ENCODE measurements at places on chromosomes 7 and 10.

DNA sequence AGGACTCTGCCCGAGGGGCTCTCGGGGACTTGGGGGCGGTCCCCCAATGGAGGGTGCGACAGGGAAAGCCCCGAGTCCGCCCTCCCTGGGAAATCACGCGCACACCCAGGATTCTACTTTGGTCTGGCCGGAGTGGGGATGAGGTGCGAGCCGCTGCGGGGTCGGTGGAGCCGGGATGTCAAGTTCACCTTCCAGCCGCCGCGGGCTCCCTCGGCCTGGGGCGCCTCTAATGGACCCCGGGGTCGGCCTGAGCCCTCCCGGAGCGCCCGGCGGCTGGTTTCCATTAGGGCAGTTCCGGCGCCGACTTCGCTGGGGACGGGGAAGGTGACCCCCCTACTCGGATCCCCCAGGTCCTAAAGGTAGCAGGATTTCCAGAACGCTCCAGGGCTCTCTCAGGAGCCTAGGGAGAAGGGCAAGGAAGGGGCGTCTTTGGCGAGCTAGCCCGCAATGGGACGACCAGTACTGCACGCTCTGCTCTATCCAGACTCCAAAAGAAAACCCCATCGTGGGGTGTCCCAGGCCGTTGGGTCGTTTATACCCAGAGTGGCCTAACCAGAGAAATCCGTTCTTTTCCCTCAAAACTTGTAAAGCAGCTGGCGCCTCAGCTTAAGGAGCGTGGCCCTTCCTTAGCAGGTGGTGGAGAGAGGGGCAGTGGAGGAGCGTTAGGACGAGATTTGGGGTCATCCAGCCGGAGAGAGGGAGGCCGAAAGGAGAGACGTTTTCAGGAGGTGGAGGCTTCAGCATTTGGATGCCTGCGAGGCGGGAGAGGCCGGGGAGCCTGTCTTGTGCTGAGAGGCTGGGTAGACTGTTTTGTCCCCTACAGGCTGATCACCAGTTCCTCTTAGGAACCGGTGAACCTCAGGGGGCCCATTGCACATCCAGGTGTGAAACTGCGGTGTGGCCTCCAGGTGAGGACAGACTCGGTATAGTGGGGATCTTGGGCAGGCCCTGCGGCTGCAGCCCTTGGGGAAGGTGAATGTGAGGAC lies 860 bp upstream of the WDR86 start:
- DNase-seq = peak; percentile 68

GRCh38 chr10:14040787-14041631 lies 289.7 kb downstream of the FRMD4A start:
- DNase-seq = no peak

DNA sequence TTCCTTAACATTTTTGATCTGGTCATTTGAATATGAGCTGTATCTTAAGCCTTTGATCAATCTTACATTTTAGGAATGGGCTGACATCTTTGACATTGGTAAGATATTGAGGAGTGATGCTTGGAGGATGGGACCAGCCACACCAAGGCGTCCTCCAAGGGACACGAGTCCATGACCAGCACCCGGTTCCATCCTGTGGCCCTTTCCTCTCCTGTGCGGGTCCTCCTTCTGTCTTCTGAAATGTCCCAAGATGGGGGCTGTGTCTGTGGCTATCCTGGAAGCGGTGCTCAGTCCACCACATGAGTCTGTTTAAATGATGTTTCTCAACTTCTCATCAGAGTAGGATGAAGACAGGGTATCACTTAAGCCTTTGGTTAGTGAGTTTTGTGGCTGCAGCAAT lies 67.3 kb upstream of the SHH start:
- no peak for DNase-seq

DNA sequence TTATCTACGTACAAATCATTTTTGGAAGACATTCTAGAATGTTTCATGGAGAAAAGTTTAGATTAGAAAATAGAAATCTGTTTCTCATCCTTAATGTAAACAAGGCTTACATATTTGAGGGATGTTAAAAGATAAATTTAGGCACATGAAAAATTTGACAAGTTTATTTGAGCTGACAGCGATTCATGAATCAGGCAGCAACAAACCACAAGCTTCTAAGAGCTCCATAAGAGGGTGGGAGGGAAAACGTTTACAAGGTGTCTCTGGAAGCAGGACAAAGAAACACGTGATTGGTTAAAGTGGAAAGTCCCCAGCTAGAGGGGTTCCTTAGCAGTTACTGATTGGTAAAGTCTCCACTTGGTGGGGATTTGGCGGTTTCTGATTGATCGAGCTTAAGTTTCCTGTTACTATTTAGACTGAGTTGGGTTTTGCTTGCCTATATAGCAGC lies 228.9 kb upstream of the PITRM1 start:
- no peak for DNase-seq

DNA sequence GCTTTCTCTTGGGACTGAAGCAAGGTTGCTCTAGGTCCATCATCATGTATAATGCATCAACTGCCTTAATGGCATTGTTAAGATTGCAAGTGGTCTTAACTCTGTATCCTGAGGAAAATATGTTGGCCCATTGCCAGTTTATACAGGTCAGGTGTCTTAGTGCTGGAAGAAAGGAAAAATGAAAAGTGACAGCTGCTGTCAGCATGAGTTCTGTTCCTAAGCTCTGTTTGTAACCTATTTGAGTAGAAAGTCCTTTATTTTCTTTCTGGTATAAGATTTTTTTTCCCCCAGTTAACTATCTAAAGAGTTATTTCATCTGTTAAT lies 127.2 kb downstream of the SRI start:
- DNase-seq = no peak

DNA sequence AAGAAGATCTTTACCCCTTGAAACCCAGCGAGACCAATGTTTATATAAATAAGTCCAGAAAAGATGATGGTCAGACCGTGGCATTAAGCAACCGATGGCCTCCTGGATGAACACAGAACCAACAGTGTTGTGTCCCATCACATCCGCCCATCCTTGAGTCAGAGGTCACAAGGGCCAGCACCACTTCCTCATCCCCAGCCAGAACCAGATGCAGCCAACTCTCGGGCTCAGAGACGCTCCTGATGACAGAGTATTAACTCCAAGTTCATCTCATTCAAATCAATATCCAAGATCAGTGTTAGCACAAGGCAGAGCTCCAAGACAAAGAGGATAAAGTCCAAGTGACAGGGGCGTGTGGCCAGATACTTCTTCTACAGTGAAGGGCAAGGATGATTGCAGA lies 63.5 kb downstream of the FAM53B start:
- DNase-seq = no peak

DNA sequence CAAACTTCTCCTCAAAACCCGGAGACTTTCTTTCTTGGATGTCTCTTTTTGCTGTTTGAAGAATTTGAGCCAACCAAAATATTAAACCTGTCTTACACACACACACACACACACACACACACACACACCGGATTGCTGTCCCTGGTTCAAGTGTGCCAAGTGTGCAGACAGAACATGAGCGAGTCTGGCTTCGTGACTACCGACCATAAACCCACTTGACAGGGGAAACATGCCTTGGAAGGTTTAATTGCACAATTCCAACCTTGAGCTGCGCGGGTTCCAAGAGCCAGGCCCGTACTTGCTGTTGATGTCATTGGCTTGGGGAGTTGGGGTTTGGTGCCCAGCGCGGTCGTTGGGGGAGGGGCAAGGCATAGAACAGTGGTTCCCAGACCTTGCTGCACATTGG lies 1.7 kb downstream of the EGFR start:
- no peak for DNase-seq

- no peak for DNase-seq
These were observed 15.9 kb downstream of the BZW2 start for GRCh38 chr7:16661924-16662323.

- no peak for DNase-seq
These were observed 33.6 kb downstream of the RHEB start for GRCh38 chr7:151486074-151486473.

DNA sequence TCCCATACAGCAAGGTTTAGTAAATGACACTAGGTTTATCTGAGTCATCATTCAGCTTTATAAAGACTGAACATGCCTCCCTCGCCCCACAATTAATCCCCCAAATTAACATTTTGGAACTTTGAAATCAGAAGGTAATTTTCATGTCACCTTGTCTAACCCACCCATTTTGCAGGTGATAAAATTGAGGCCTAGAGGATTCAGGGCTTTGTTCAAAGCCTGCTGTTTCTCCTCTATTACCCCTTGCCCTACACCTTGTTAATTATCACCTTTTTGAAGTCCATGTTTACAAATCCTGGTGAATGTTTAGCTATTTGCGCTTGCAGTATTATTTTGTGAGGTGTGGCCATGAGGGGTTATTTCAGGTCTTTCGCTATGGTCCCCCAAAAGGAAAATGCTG lies 120.5 kb downstream of the RTKN2 start:
- no peak for DNase-seq

- no peak for DNase-seq
These were observed 133.9 kb downstream of the PRPF18 start for GRCh38 chr10:13720699-13721098.

- DNase-seq = no peak
These were observed 242.0 kb downstream of the AUTS2 start for GRCh38 chr7:69840248-69840647.

GRCh38 chr7:110786328-110786965 lies 304.5 kb upstream of the LRRN3 start:
- no peak for DNase-seq

DNA sequence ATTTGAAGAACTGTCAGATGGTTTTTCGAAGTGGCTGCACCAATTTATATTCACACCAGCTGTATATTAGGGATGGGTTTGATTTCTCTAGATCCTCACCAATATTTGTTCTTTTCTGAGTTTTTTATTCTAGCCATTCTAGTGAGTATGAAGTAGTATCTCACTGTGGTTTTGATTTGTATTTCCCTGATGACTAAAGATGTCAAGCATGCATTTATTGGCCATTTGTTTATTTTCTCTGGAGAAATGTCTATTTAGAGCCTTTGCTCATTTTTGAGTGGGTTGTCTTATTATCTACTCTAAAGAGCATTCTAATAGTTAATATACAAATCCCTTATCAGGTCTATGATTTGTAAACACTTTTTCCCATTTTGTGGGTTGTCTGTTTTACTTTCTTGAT lies 123.9 kb downstream of the PCLO start:
- DNase-seq = no peak

DNA sequence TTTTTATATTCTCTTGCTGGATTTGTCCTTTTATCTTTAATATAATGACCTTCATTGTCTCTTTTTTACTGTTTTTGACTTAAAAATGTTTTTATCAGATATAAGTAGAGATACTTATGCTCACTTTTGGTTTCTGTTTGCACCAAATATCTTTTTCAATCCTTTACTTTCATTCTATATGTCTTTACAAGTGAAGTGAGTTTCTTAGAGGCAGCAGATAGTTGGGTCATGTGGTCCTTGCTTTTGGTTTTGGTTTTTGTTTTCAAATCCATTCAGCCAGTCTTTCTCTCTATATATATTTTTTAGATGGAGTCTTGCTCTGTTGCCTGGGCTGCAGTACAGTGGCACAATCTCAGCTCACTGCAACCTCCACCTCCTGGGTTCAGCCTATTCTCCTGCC lies 932.4 kb upstream of the LRRTM3 start:
- DNase-seq = no peak

- DNase-seq = no peak
These were observed 60.4 kb downstream of the TPST1 start for GRCh38 chr7:66265566-66265965.

DNA sequence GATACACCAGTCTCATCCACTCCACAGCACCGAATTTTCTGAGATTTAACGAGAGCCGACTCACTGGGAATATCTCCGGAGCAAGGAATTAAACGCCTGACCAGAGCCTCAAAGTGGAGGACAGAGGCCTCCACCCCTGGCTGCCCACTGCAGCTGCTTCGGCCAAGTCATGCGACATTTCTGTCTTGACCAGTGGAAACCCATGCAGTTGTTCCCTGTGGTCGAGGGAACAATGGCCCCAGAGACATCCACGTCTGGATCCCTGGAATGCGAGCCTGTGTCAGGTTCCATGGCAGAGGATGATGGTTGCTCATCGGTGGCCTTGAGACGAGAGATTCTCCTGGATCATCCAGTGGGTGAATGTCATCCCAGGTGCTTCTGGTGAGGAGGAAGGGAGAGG lies 65.7 kb upstream of the INSIG1 start:
- DNase-seq = no peak

DNA sequence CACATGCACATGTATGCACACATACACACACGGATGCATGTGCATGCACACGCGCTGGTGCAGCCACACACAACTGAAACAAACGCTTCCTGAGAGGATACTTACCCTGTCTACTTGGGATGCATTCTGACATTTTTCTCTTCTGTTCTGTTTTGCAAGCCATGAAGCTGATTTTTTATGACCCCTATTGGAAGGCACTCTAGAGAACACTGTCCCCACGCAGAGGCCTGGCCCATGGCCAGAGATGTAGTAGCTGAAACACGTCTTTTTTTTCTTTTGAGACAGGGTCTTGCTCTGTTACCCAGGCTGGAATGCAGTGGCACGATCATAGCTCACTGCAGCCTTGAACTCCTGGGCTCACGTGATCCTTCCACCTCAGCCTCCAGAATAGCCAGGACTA lies 47.9 kb downstream of the VWA2 start:
- no peak for DNase-seq

All from left kidney (tissue), 8 donors.